ENCODE measurements at places on chromosomes 4 and X. TPM values are rescaled to one million over a fixed set of nuclear protein-coding genes. Genes with fewer than 3 reads are reported as not detected.

The PPEF1 gene
- not detected for total RNA-seq

The DCX gene
- total RNA-seq = not detected

The FAM149A gene
- 26.6 TPM for total RNA-seq

The DMP1 gene
- not detected for total RNA-seq

The CLIC2 gene
- 0.73 TPM for total RNA-seq

The GABRG1 gene
- total RNA-seq = not detected

The TCEAL7 gene
- not detected for total RNA-seq

The ADGRG2 gene
- total RNA-seq = not detected

The FAM156A gene
- 20.8 TPM for total RNA-seq

The CSAG2 gene
- total RNA-seq = not detected

The JADE3 gene
- total RNA-seq = 5.3 TPM

The NPNT gene
- total RNA-seq = 35.4 TPM

The ITIH6 gene
- total RNA-seq = 0.20 TPM

The CCDC120 gene
- total RNA-seq = 10.6 TPM

The LPAR4 gene
- not detected for total RNA-seq

The RNF212 gene
- total RNA-seq = not detected

The PCSK1N gene
- total RNA-seq = not detected

The SH3RF1 gene
- 11.1 TPM for total RNA-seq

The SSX4B gene
- not detected for total RNA-seq

The S100G gene
- not detected for total RNA-seq

The BBS12 gene
- 0.43 TPM for total RNA-seq

The KIAA1210 gene
- total RNA-seq = not detected

The IDUA gene
- 53.5 TPM for total RNA-seq

The SLC38A5 gene
- 136 TPM for total RNA-seq

The CCDC160 gene
- total RNA-seq = not detected

The CFP gene
- total RNA-seq = 0.56 TPM

The TLR10 gene
- not detected for total RNA-seq

The TMPRSS11B gene
- total RNA-seq = not detected

The F9 gene
- not detected for total RNA-seq

The CYLC1 gene
- total RNA-seq = not detected

The MAOB gene
- 1.7 TPM for total RNA-seq

The HERC6 gene
- total RNA-seq = 9.5 TPM

The HSPA4L gene
- total RNA-seq = 8.1 TPM

The PKD2 gene
- 7.8 TPM for total RNA-seq

The AMTN gene
- not detected for total RNA-seq

The VCX3B gene
- total RNA-seq = not detected

The TRIM2 gene
- 58.5 TPM for total RNA-seq

The CT47B1 gene
- not detected for total RNA-seq

The HAND2 gene
- not detected for total RNA-seq

The BEX1 gene
- total RNA-seq = not detected

The FATE1 gene
- not detected for total RNA-seq

The MMAA gene
- total RNA-seq = 2.3 TPM

The SYTL5 gene
- 1.8 TPM for total RNA-seq

The FGF13 gene
- not detected for total RNA-seq

The OTUD6A gene
- not detected for total RNA-seq

The ACSL1 gene
- 29.9 TPM for total RNA-seq

The MAGEB5 gene
- not detected for total RNA-seq

The ARHGAP6 gene
- not detected for total RNA-seq

The CFAP47 gene
- total RNA-seq = not detected

The TRIM61 gene
- not detected for total RNA-seq

The RPS3A gene
- 1,065 TPM for total RNA-seq

Data from HT-29 (cell line).